ENCODE measurements at places on chromosomes 11 and 22. TPM values are rescaled to one million over a fixed set of nuclear protein-coding genes. Genes with fewer than 3 reads are reported as not detected.
A peak's percentile ranks its signal among the peaks of the same experiment; 100 is the strongest.

The RAB36 gene
- total RNA-seq = 10.3 TPM

The SCGB2A2 gene
- not detected for total RNA-seq

The PIH1D2 gene
- total RNA-seq = 4.9 TPM

The PICK1 gene
- 67.3 TPM for total RNA-seq

The PHOX2A gene
- not detected for total RNA-seq

DNA sequence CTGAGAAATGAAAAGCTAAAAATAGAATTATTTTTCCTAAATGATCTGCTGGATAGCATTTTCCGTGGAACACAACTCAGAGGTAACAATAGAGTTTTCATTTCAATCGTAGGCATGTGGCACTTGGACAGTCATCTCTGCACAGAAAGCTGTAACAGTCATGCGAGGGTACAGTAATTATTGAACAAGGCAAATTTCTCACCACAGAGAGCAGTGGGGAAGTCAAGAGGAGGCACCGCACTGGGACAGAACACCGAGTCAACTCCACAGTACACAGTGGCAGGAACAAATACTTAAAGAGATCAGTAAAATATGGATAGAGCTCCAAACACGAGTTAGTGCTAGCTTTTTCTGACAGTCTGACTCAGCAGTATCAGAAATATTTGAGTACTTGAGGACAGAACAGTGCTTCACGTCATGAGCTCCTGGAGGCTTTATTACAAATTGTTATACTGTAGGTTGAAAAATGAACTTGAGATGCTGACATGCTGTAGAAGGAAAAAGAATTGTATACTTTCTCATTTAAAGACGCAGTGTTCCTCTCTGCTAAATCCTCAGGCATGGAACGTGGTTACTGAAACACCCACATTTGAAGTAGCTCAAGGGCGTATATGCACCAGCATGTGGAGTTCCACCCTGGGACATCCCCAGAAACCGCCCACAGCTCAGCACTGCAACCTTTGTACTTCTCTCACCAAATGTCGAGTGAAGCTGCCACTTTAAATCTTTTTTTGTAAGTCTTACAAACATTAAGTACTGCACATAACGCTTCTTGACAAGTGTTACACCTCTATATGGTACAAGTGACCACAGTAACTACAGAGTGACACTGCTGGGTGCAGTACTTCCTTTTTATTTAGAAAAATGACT lies 27.4 kb upstream of the YPEL1 start:
- no peak overlapping the region for H3K27ac ChIP-seq
- no peaks in the 10 kb centered on the region for H3K4me1 ChIP-seq
- H3K36me3 ChIP-seq = peaks cover 23% of the 10 kb centered on the region
- no peaks in the 10 kb centered on the region for H3K27me3 ChIP-seq
- H3K4me3 ChIP-seq = no peak overlapping the region
- DNase-seq = no peak

- peaks cover 11% of the 10 kb centered on the region for H3K27me3 ChIP-seq
- H3K4me1 ChIP-seq = no peaks in the 10 kb centered on the region
- no peaks in the 10 kb centered on the region for H3K36me3 ChIP-seq
- H3K27ac ChIP-seq = no peak overlapping the region
- no peak for DNase-seq
Observed at GRCh38 chr22:39907605-39908097, 6.8 kb downstream of the GRAP2 start.

- peaks cover 4% of the 10 kb centered on the region for H3K4me1 ChIP-seq
- no peak overlapping the region for H3K27ac ChIP-seq
- H3K27me3 ChIP-seq = no peaks in the 10 kb centered on the region
- no peak for DNase-seq
- no peaks in the 10 kb centered on the region for H3K36me3 ChIP-seq
Observed at GRCh38 chr11:47398011-47398410, 10.4 kb upstream of the SLC39A13 start.

DNA sequence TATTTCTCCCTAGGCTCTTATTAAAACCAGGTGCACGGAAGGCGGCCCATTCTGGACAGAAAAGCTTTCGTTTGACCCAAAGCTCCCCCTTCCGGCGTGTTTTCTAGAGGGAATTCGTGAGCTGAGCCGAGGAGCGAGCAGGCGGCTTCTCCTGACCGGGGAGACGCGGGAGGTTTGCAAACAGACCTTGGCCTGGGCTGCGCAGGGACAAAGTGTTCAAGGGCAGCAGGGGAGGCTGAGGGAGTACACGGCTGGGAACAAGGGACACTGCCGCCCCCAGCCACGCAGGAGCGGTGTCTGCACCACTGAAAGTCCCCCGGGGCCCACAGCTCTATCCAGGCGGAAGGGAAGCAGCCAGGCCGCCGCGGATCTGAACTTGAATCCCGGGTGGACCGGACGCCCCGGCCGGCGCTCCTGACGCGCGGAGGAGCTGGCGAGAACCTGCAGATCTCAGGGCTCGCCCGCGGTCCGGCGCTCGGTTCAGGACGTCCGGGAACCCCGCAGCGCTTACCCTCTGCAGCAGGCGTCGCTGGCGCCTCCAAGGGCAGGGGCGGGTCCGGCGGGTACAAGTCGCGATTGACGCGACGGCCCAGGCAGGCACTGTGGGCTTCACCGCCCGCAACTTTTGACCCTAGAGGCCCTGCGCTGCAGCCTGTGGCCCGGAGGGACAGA lies 101.9 kb downstream of the WT1 start:
- peak overlapping the region; percentile 90 for H3K27ac ChIP-seq
- peak overlapping the region; percentile 68 for H3K4me3 ChIP-seq
- H3K36me3 ChIP-seq = no peaks in the 10 kb centered on the region
- H3K27me3 ChIP-seq = peaks cover 43% of the 10 kb centered on the region
- peaks cover 5% of the 10 kb centered on the region for H3K4me1 ChIP-seq

GRCh38 chr22:41664951-41665350 lies 23.7 kb downstream of the SNU13 start:
- H3K27me3 ChIP-seq = no peaks in the 10 kb centered on the region
- DNase-seq = no peak
- peaks cover 6% of the 10 kb centered on the region for H3K4me1 ChIP-seq
- H3K27ac ChIP-seq = peak overlapping the region; percentile 56
- peaks cover 19% of the 10 kb centered on the region for H3K36me3 ChIP-seq
- H3K4me3 ChIP-seq = no peak overlapping the region

- H3K27me3 ChIP-seq = peaks cover 3% of the 10 kb centered on the region
- no peak overlapping the region for H3K27ac ChIP-seq
- no peak for DNase-seq
- H3K4me3 ChIP-seq = no peak overlapping the region
Observed at GRCh38 chr11:86372586-86372985, 2.1 kb upstream of the CCDC81 start.

- peaks cover 6% of the 10 kb centered on the region for H3K4me1 ChIP-seq
- no peak for DNase-seq
- H3K27ac ChIP-seq = no peak overlapping the region
- no peaks in the 10 kb centered on the region for H3K36me3 ChIP-seq
- no peak overlapping the region for H3K4me3 ChIP-seq
- no peaks in the 10 kb centered on the region for H3K27me3 ChIP-seq
Observed at GRCh38 chr11:103499710-103500340, 390.6 kb downstream of the DYNC2H1 start.

- DNase-seq = no peak
- no peak overlapping the region for H3K27ac ChIP-seq
- no peaks in the 10 kb centered on the region for H3K27me3 ChIP-seq
- H3K36me3 ChIP-seq = no peaks in the 10 kb centered on the region
Observed at GRCh38 chr11:20634044-20634443, 34.6 kb downstream of the SLC6A5 start.

Data from progenitor cell of endocrine pancreas (in vitro differentiated cells).